Esophagus muscularis mucosa (tissue), 4 donors: ENCODE measurements at places on chromosomes 7 and 10. TPM values are rescaled to one million over a fixed set of nuclear protein-coding genes. Genes with fewer than 3 reads are reported as not detected.
A peak's percentile ranks its signal among the peaks of the same experiment; 100 is the strongest.

Gene C10orf71
- total RNA-seq = not detected

GRCh38 chr7:90625562-90625961 lies 29.4 kb downstream of the CDK14 start:
- no peak for DNase-seq
- peaks cover 27% of the 10 kb centered on the region for H3K4me1 ChIP-seq
- no peaks in the 10 kb centered on the region for H3K36me3 ChIP-seq
- no peak overlapping the region for H3K27ac ChIP-seq
- no peak overlapping the region for H3K4me3 ChIP-seq

DNA sequence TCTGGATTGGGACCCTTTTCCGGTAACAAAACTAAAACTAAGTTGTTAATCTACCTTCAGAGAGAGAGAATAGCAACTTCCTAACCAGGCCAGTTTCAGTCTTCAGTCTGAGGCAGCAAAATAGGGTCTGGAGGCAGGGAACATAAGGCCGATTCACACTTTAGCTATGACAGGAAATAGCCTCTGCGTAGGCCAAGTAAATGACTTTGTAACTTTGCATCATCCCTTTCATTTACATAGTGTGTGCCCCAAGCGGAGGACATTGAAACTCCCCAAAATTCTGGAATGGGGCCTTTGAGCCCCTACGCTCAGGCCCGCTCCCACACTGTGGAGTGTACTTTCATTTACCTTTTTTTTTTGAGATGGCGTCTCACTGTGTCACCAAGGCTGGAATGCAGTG lies 1.7 kb upstream of the UPP1 start:
- H3K4me1 ChIP-seq = peaks cover 24% of the 10 kb centered on the region
- peak; percentile 37 for DNase-seq
- peak overlapping the region; percentile 88 for H3K27ac ChIP-seq
- no peak overlapping the region for H3K4me3 ChIP-seq
- no peaks in the 10 kb centered on the region for H3K27me3 ChIP-seq

- DNase-seq = no peak
- H3K4me3 ChIP-seq = no peak overlapping the region
- H3K27me3 ChIP-seq = no peaks in the 10 kb centered on the region
- no peak overlapping the region for H3K27ac ChIP-seq
Measured at GRCh38 chr7:12229046-12229445, 18.0 kb downstream of the TMEM106B start.
